ENCODE measurements at places on chromosomes 7 and 10.

GRCh38 chr10:112369495-112370423 lies 4.2 kb upstream of the ACSL5 start:
- DNase-seq, result no peak

DNA sequence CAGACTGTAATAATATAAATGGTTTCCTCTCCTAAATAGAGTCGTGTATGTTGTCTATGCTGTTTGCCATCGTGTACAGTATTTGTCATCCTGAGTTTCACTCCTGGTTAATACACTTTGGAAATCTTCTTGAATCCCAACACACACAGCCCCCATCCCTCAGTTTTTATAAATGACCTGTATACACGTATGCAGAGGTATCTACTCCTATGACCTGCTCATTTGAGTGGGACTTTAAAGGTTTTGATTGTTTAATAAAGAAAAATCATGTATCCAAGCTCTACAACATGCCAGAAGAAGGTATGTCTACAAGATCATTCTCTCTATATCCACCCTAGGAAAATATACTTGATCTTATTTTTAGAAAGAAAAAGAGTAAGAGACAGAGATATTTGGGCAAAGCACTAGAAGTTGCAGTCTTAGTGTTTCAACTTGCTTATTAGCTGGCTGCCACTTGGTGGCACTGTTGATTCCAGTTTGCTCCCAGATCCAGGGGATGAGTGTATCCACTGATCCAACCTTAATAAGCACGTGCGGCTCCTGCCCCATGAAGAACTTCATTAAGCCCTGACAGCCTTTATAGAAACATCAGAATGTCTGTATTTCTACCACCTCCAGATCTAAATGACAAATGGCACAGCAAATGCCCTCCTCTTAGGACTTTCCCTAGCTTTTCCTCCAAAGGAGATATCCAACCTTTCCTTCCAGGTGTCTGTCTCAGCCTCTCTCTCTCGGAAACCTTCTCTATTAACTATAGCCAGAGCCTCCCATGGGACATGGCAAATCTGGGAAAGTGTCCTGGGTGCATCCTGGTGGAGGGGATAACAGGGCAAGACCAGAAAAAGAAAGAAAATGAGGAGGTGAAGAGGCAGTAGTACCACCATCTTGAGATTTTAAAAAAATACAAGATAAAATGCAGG lies 181.6 kb upstream of the NEBL start:
- DNase-seq, result peak; percentile 53

GRCh38 chr10:79013406-79013987 lies 55.3 kb upstream of the ZMIZ1 start:
- no peak for DNase-seq

GRCh38 chr10:61354401-61354975 lies 98.7 kb downstream of the TMEM26 start:
- no peak for DNase-seq

DNA sequence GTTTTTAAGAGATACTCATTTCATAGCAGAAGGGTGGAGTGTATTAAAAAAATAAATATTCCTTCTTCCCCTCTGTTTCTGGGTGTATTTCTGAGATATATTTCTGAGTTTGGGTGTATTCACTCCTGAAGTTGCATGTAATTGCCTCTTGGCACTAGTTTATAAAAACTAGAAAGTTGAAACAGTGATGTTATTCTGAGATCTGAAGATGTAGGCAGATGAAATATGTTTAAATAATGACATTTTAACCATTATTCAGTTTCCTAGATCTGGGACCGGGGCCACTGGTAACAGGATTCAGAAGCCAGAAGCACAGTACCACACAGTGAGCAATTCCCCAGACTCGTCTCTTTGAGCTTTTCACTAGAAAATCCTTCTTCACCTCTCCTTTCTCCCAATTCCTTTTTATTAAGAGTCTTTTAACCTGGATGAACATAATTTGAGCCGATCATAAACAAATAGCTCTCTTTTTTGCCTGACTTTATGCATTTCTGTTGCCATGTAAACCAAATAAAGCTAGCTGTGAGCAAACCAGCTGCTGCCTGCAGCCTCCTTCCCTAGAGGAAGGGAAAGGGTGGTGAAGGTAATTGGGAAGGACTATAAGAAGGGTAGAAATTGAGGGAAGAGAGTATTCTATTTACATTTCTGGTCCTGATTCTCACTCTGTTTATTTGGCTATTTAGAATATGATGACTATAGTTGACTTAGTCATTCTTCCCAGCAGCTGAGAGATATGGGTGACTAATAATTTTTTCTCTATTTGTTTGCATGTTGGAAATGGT lies 101.8 kb upstream of the STRIP2 start:
- DNase-seq, result no peak

DNA sequence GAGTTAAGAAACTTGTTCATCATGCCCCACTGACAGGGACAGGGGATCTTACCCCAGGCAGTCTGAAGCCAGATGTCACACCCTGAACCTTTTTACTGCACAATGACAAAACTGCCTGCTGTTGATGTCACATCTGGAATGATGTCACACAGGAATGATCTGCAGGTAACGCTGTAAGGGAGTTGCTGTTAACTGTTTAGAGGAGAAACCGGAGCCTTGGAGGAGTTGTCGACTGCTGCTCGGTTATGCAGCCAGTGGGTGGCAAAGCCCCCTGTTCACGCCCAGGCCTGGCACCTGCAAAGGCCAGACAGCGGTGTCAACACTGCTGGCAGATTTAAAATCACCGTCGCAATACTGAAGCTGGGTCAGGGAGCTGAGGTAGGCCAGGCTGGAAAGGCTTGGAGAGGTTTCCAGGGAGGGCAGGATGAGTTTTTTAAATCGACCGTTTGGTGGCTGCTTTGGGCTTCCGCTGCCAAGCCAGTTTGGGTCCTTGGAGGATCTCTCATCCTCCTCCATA lies 10.0 kb upstream of the SLIT1 start:
- no peak for DNase-seq

DNA sequence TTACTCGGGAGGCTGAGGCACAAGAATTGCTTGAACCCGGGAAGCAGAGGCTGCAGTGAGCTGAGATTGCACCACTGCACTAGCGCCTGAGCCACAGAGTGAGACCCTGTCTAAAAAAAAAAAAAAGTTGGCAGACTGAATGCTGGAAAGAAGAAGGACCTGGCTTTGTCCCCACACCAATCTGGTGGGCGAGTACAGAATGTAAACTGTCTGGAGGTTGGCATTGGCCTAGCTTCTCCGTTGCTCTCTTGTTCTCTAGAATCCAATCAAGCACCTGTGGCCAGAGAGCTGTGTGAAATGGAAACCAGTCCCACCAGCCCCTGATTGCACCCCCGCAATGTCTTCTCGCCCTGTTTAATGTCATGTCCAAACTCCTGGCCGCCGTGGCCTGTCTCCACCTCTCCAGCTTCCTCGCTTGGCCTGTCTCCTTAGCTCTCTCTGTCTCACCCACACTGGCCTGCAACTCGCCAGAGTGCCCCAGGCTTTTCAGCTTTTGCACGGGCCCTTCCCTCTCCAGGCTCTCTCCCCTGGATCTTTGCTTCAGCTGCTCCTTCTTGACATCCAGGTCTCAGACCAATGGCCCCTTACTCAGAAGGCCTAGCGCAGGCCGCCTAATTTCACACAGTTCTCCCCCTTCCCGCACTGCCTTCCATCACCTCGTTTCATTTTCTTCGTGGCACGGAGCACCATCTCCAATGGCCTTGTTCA lies 670 bp upstream of the AGK start:
- peak; percentile 29 for DNase-seq

DNA sequence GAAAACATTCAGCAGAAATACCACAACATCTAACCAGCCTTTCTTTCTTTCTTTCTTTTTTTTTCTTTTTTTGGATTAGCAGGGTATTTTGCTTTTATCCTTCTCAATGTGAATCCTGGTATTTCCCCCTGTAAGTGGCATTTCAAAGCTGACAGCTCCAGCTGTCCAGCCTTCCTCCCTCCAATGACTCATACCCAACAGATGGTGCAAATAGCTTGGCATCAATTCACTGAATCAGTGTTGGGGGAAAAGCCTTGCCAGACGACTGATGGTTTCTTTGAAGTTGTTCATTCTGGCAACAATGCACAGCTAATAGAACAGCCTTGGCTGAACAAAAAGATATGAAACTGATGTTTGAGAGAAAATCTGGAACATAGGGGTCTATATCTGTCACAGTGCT lies 316.8 kb upstream of the STEAP1 start:
- no peak for DNase-seq

GRCh38 chr7:158818325-158819213 lies 10.7 kb downstream of the ESYT2 start:
- DNase-seq, result peak; percentile 77

- no peak for DNase-seq
Observed at GRCh38 chr10:2401459-2401858, 664.1 kb upstream of the ADARB2 start.

DNA sequence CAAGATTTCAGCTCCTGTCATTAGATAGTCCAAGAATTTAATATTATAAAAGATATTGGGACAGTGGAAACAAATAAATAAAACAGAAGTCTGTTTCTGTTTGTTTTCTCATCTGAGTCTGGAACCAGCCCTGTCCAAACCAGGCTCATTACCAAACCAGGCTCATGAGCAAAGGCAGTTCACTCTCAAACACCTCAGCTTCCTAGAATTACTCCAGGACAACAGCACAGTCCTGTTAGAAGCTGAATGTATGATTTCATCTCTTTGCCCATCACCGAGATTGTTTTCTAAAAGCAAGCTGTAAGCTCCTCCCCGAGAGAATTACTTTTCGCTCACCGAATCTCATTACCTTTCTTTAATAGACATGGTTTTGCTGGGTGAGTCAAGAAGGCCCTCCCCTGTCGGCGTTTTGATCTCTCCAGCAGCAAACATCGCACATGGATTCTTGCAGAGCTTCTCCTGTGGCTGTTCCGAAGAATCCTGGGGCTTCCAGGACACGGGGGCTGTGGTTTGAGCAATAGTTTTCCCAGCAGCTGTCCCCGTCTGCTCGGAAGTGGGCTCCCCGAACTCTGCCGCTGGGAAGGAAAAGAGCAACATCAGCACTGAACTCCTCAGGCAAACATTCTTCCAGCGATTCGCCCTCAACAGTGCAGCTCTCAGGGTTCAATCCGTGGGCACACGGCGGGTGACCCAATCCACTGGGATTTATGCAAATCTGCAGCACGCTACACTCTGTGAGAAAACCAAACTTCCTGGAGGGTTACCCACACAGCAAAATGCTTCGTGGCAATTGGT lies 112.5 kb downstream of the SVIL start:
- DNase-seq, result no peak

Data from stimulated activated CD8-positive, alpha-beta memory T cell treated with anti-CD3 and anti-CD28 coated beads, Interleukin-4, amount 100 ng/mL, for 48 hours (primary cell).